NCI-H2171 (cell line): ENCODE measurements at places on chromosomes 11 and 22.
A peak's percentile ranks its signal among the peaks of the same experiment; 100 is the strongest.

GRCh38 chr11:2837096-2837601, 48.4 kb downstream of the CDKN1C start:
- no peak for DNase-seq

DNA sequence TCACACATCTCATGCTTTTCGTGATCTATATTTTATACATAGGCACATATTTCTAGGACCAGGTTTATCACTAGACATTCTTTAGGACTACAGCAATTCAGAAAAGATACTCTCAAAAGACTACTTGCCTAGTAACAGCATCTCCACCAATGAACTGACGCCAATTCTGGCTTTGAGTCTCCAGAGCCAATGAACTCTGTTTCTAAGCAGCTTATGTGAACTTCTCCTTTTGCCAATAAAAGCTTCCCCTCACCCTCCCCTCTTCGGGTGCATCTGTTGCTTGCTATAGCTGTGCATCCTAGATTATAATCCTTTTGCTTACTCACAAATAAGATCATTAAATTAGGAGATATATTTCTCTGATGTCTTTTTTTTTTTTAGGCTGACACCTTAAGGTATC, 11.4 kb upstream of the ANKK1 start:
- DNase-seq = no peak

DNA sequence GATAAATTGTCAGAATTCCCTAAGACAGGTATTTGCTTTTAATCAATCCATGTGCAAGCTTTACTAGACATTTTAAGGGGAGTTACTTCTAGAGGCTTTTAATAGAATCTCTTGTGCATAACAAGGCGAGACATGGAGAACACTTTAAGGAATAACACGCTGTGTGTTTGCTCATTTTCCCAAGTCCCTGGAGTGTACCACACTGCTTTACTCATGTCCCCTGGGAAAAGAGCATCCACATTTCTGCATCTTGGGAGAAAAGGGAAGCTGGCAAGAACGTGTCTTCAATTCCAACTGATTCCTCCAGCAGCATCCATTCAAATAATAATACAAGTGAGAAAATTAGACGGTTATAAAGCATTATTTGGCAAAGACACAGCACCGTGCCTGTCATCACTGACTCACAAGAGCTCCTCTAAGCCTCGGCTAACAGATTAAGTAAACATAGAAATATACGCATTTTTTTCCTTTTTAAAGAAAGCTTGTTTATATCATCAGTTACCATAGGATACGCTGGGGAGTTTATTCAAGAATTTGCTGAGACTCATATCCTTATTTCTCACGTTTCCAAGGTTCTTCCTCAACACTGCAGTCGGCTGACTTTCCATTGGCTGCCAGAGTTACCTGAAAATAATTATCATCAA, 121.5 kb downstream of the CD44 start:
- DNase-seq = no peak

GRCh38 chr11:125264100-125265022, 99.8 kb downstream of the PKNOX2 start:
- DNase-seq = peak; percentile 9

DNA sequence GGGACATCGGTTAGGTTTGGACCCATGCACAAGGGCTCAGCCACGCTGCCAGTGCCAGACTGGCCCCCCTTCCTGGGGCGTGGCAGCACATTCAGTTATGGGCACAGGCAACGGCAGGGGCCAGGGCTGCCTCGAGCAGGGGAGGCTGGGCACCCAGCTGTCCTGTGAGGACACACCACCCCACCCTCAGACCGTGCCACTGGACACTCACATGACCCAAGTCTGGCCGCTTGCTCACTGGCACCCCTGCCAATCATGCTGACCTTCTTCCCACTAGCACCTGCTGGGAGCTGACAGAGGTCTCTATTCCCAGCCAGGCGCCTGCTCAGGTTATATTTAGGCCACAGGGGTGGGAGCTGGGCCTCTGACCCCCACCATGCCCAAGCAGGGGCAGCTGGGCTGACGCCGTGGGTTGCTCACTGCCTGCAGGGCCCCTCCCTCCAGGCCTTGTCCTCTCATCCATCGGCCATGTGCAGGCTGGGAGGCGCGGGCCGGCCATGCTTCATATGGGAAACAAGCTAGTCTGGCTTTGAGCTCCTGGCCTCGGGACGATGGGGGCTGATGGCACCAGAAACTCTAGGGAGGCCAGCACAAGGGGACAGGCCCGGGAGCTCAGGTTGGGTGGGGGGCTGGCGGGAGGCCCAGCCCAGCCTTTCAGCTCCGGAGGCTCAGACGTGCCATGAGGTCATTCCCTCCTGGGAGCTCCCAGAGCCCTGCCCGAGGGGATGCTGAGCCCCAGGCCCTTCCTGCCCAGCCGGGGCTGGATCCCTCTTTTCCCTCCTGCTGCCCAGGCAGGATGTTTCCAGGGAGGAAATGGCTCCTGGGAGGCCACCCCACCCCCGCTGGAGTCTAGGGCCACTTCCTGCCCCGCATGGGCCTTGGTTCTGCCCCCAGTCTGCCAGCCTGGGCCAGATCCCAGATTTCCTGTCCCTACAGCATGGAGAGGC, 15.2 kb upstream of the TBX1 start:
- no peak for DNase-seq

DNA sequence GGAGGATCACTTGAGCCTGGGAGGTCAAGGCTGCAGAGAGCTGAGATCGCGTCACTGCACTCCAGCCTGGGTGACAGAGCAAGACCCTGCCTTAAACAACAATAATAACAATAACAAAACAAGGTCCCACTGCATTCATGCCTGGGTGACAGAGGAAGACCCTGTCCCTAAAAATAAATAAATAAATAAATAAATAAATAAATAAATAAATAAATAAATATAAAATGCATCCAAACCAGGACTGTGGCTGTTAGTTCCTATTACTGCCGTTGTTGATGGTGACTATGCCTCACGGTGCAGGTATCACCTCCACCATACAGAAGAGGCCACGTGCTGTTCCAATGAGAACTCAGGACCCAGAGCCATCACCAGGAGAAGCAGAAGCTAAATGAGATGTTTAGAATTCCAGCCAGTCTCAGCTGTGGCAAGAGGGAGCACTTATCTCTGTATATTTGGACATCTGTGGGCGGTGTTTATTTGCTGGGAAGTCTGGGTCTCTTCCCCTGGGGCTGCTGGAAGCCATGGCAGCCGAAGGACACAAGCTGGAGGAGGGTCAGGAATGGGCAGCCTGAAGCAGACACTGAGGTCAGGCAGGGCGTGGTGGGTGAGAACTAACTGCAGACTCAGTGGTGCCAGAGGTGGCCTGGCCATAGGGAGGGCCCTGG, 21.6 kb downstream of the C11orf86 start:
- no peak for DNase-seq

GRCh38 chr11:83047515-83048225, 24.0 kb downstream of the RAB30 start:
- no peak for DNase-seq

DNA sequence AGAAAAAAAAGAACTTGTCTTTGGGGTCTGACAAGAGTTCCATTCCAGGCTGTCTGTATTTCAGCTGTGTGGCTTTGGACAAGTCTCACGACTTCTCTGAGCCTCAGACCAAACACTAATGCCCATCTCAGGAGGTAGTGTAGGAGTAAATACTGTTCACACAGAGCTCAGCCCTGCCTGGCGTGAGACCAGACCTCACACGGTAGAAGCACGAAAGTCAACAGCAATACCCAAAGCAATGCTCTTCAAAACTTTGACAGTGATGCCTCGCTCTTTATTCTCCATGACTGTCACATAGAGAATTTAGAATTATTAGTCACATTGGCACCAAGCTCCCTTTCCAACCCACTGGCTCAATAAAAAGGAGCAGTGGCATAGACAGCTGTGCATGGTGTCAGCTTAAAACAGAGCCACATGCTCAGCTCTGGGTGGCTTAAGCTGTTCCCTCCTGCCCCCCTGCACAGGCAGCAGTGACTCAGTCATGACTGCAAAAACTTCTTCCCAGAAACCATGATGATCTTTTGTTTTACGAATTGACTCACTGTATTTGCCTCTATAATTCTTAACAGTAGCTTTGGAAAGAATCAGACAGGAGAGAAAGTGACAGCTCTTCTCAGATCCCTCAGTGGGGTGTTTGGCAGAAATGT, 74.0 kb upstream of the PHF21B start:
- no peak for DNase-seq

- peak; percentile 52 for DNase-seq
Measured at GRCh38 chr11:108647701-108648527, 17.0 kb upstream of the DDX10 start.

GRCh38 chr11:15011776-15012345, 39.7 kb upstream of the CALCA start:
- no peak for DNase-seq

- no peak for DNase-seq
Measured at GRCh38 chr22:36435516-36436415, 45.7 kb downstream of the TXN2 start.

- DNase-seq = no peak
Measured at GRCh38 chr11:115302946-115303703, 201.1 kb downstream of the CADM1 start.

DNA sequence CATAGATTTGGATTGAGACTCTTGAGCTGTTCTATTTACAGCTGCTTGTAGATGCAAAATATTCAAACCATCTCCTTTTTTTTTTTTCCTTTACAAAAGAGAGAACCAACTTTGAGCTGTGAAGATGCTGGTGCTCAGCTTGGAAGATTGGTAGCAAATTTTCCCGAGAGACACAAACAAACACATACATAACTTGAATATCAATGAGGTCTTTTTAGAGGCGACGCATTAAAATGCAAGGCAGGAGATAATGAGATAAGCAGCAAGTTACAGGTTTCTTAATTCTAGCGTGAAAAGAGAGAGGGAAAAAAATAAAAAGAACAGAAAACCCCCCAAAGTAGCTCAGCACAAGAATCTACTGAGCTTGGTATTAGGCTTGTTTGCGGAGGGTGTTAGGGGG, 247.0 kb upstream of the SORL1-AS1 start:
- DNase-seq = no peak

DNA sequence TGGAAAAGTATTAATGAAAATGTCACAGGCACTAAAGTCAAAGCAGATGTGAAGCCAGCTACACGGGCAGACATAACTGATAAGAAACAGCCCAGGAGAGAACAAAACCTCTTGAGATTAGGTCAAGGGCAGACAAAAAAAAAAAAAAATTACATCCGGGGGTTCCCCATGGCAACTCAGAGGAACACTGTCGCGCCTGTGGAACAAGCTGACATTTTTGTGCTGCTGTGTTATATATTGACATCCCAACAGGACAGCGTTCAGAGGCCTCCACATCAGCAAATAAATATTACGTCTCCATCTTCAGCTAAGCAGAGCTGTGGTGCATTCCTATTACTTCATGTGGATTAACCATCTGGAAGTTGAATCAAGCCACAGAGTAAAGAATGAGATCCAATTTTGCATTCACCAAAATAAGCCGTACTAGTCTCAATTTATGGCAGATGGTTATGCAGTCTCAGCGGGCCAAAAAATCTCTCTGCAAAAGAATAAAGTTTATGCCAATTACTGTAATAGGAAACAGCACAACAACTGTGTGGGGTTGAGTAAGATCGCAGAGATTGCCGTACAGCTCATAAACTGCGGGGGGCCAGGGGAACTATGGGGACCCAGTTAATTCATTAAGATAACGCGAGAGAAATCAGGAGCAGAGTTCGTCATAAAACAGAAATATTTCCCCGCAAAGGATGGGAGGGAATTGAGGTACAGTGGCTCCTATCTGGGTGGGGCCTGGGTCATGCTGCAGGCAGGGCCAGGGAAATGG, 41.3 kb upstream of the MN1 start:
- DNase-seq = peak; percentile 22

DNA sequence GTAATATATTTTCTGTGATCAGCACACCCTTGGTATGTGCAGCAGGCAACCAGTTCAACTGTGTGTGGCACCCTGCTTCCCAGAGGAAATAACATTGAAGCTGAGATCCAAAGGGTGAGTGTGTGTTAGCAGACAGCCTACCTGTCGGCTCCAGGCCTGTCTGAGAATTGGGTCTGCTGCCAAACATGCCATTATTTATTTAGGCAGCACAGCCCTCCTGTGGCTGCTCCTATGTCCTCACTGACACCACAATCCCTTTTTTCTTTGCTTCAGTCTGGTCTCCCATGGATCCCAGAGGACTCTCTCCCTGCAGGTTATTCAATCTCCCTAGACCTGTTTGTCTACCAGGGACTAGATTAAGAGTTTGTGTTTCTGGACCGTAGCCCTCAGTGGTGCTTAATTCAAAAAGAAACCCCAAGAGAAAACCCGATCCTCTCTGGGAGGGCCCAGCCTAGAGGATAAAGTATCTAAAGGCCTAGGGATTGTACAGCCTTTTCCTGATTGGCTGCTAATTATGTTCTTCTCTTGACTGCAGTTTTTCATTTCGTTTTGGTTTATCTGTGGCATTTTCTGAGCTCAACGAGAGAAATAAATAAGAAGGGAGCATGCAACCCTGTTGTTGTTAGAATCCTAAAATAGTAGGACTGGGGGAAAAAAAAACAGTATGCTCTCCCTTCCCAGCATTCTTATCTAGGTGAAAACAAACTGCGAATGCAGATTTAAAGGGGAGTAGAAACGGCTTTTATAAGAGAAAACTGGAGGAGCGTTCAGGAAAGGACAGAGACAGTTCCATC, 24.1 kb downstream of the KCNE3 start:
- DNase-seq = peak; percentile 72

GRCh38 chr11:86335131-86335767, 33.2 kb downstream of the HIKESHI start:
- no peak for DNase-seq

GRCh38 chr11:68341557-68342458, 29.4 kb downstream of the LRP5 start:
- no peak for DNase-seq

GRCh38 chr11:126415128-126415527, 59.6 kb downstream of the ST3GAL4 start:
- no peak for DNase-seq

DNA sequence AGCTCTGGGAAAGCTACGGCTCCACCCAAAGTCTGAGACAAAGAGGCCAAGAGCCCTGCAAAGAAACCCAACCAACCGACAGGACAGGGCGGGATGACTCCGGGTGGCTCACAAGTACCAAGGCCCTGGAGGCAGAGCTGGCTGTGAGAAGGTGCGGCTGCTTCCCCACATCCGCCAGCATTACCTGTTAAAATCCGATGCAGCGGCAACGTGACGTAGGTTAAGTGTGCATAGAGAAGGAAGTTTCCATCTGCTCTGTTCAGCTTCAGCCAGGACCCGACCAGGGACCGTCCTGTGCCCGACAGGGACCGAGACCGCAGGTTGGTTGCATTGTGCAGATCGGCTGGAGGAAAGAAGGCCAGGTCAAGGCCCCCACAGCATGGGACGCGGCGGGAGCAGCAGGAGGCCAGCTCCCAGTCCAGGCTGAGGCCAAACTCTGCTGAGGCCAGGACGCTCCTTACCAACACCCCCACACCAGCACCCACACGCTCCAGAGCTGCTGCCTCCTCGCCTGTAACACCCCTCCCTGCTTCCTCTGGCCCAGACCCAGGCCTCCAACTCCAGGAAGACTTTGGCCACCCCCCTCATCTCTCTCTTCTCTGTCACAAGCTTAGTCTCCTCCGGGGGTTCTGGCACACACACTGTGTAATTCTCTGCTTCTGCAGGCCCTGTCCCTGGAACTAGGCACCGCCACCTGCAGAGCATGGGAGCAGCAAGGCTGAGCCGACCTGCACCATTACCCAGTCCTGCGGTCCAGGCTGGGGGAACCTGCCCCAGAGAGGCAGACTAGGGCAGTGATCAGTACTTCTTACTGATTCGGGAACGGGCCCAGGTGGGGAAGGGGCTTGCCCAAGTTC, 34.1 kb downstream of the NUP50 start:
- DNase-seq = no peak
